ENCODE measurements at places on chromosomes 3 and 15.

DNA sequence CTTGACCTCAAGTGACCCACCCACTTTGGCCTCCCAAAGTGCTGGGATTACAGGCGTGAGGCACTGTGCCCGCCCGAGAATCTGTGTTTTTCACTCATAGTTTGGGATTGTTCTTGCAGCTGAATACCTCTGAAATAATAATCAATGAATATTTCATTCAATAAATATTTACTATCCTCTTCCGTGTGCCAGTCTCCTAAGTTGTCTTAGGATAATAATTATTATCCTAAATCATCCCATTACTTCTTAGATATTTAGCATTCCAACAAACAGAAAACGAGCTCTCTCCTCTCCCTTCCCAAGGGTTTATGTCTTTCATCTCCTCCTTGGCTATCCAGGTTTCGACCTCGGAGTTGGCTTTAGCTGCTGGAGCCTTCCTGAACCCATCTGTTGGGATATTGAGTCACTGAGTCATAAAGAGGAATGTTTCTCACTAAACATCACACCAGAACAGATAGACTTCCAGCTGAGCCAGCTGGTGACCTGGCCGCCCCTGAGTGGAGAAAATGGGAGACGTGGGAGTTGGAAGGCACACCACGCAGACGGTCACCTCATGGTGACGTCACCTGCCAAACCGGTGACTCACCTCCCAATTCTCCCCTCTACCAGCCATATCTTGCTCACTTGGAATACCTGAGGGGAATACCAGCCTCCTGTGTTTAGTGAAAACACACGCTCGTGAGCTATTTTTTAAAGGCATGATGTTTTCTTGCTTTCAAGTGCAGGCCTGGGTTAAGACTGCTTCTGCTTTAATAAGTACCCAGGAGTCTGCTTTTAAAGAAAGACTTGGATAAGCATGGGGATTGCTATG is 43.9 kb downstream of the BHLHE40 start:
- DNase-seq: peak; percentile 98

- DNase-seq: no peak
Observed at GRCh38 chr3:120272286-120272685, 12.7 kb downstream of the GPR156 start.

DNA sequence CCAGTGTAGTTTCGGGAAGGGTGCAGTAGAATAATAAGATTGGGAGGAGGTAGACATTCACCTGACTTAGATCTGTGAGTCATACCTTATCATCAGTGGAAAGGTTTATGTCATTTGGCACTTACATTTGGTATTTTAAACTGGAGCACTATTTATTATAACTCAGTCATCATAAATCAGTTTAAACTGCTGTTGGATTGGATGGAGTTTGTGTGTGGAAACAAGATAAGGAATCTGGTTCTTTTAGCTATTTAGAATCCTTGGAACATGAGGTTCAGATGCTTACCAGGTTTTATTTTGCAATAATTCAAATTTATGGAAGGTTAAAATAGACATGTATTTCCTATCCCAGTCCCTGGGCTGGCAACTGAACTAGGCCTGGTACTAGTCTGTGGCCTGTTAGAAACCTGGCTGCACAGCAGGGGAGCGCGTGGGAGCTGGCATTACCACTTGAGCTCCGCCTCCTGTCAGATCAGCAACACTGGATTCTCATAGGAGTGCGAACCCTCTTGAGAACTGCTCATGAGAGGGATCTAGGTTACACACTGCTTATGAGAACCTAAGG is 34.5 kb downstream of the ZFAND6 start:
- DNase-seq: no peak

GRCh38 chr15:100623301-100623700 is 20.9 kb downstream of the ASB7 start:
- DNase-seq: peak; percentile 15

DNA sequence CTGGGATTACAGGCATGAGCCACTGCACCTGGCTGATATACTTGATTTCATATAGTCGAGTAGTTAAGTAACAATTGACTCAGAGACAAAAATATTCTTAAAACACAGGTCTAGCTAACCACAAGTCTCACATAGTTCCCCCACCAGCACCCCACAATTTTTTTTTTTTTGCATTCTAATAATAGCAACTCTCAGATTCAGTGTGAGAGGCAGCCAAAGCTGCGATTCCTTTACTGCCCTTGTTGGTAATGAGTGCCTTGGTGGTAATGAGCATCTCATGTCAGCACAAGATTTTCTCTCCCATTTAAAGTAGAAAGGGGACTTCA is 72.5 kb downstream of the WWTR1 start:
- no peak for DNase-seq

DNA sequence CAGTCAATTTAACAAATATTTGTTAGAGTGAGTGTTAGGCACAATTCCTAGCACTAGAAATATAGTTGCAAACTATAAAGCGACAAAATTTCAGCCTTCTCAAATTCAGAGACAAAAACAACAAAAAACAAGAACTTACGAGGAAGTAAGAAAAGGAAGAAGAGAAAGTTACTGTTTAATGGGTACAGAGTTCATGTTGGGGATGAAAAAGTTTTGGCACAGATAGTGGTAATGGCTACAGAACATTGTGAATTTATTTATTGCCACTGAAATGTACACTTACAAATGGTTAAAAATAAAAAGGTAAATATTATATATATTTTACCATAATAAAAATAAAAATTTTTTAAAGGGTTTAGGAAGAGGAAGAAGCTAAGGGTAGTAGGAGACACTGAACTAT is 21.3 kb downstream of the CCDC14 start:
- no peak for DNase-seq

GRCh38 chr3:128075522-128076482 is 23.6 kb downstream of the SEC61A1 start:
- DNase-seq: peak; percentile 80

- no peak for DNase-seq
Observed at GRCh38 chr3:140341203-140341602, 336.7 kb upstream of the TRIM42 start.

- DNase-seq: peak; percentile 77
Observed at GRCh38 chr3:36244728-36245127, 135.6 kb upstream of the STAC start.

DNA sequence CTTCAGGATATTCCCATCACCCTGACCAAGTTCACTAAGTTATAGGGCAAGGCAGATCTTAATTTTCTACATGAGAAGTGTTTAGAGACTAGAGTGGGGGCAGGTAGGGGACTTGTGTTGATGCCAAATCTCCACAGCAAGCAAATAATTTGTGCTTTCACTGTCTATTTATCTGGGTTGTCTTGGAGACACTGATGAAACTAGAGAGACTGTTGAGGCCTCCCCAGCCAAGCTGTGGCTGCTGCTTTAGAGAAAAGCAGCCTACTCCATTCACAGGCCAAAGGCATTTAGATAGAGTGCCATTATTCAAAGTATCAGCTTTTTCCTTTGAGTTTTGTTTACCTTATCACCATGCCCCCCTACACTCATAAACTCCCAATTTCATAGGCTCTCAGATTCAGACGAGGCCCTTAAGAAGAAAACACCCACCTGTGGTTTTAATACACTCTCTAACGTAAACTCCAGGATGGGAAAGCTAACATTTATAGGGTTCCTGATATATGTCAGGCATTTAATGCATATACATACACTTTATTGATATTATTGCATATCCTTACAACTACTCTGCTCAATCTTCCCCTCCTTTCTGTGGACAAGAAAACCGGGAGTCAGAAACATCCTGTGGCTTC is 130.4 kb upstream of the FOXB1 start:
- DNase-seq: no peak

- no peak for DNase-seq
Observed at GRCh38 chr15:63296195-63296594, 18.8 kb downstream of the APH1B start.

DNA sequence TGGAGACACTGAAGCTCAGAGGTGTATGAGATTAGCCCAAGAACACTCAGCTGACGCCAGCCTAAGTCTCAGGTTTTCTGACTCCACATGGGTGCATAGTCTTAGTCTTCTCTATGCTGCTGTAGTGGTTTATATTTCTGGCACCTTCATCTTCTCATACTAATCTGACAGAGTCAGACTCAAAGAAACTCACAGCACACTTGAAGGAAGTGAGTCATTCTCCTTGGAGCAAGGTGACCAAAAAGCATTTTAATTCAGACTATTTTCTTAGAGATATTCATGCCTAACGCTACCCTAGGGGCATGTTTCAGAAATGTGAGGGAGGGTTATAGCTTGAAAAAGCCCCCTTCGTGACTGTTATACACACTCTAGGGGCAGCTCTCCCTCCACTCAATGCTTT is 775.3 kb upstream of the ARPP21 start:
- peak; percentile 50 for DNase-seq
